Mucosa of gallbladder (tissue), 1 donor: ENCODE measurements at places on chromosomes 1 and 21. TPM values are rescaled to one million over a fixed set of nuclear protein-coding genes. Genes with fewer than 3 reads are reported as not detected.

DNA sequence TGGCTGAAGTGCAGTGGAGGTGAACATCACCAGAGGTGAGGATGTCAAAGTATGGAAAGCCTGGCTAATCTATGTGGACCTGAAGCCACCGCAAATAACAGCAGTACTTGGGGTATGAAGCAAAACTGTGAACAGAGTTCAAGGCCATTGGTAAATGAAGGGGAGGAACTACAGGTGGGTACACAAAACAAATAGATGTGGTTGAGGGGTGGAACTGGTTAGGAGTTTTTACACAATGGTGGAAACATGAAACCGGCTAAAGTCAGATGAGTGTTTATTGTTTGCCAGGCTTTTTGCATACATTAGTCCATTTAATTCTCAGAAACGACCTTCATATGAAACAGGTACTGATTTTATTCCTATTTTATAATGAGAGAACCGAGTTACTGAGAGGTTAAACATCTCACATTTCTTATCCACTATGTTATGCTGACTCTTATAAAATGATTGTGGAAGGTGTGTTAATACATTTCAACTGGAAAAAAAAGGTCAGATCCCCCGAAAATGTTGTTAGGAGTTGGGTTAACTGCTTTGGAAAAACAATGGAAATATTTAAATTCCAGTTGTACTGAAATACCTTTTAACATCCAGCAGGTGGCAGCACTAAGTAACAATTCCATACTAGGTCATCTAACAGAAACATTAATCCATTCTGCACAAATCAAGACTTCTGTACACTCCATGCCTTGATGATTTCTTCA, 44.3 kb upstream of the GTF2B start:
- DNase-seq: no peak

DNA sequence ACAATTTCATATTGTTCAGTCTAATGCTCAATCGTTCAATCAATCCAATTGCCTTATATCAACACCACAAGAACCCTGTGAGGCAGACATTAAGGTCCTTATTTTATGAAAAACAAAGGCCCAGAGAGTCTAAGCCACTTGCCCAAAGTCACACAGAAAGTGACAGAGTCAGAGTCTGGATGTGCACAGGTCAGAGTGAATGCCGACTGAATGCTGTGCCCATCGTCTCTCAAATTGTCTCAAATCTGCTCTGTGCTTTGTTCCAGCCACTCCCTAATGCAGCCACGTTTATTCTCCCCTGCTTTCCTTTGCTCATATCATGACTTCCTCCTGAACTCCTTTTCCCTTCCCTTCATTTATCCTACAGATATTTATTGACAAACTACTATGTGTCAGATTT, 558.3 kb downstream of the MATN1 start:
- DNase-seq: no peak

Gene LRRC40
- total RNA-seq: 7.7 TPM

Gene SDE2
- 15.0 TPM for total RNA-seq

GRCh38 chr1:206708058-206708457, 23.4 kb downstream of the MAPKAPK2 start:
- DNase-seq: no peak

- DNase-seq: no peak
These were observed 161.0 kb downstream of the DHRS3 start for GRCh38 chr1:12456979-12457378.

- no peak for DNase-seq
These were observed 16.6 kb downstream of the OR6Y1 start for GRCh38 chr1:158537609-158538008.

DNA sequence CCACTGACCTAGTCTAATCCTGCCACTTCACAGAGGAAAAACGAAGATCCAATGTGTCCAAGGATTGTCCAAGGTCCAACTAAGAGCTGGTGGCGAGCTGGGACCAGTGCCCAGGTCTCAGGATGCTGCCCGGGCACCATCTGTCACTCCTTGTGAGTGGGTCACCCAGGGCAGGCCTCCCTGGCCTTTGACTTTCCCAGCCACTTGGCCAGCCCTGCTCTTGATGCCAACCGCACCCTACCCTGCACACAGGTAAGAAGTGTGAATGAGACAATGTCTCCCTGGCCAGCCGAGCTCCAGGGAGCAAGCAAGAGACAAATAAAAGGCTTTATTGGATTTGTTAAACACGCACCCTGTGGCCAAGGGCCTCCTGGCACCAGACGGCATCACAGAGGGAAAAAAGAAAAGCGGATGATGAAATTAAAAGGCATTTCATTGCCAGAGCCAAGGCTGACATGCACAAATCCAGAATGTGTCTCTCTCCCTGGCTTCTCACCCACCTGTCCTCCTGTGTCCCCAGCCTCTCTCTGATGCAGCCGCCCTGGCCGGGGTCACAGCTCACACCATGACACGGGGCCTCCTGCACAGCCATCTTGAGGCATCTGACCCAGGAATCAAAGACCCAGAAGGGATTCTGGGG, 72.8 kb downstream of the CAMK2N1 start:
- no peak for DNase-seq

Gene NOS1AP
- total RNA-seq: 20.7 TPM

- no peak for DNase-seq
These were observed 16.6 kb upstream of the HAO2 start for GRCh38 chr1:119351997-119352396.

- no peak for DNase-seq
These were observed 13.0 kb upstream of the DENND2D start for GRCh38 chr1:111213412-111213811.

GRCh38 chr1:70890408-70890807, 157.2 kb downstream of the PTGER3 start:
- DNase-seq: no peak

DNA sequence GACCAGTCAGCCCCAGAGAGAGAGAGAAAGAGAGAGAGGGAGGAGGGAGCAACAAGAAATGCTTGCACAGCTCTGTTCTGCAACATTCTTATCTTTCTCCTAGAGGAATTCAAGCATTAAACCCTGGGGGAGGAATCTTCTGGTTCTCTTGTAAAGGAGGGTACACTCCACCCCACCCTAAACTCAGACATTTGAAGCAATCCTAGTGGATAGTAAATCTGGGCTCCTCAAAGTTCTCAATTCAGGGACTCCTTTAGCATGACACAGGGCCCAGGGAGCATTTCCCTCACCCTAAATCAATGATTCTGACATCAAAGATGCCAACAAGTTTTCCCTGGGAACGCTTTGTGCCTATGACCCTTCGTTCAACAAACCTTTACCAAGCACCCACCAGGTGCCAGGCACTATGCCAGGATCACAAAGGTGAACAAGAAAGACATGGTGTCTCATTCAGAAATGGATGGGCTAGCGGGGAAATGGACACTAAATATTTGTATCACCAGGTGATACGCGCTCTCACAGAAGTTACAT, 11.9 kb upstream of the CAPN2 start:
- no peak for DNase-seq

Gene MAEL
- total RNA-seq: not detected

GRCh38 chr1:16969057-16969611, 11.3 kb downstream of the MFAP2 start:
- no peak for DNase-seq

- no peak for DNase-seq
These were observed 912 bp upstream of the SIPA1L2 start for GRCh38 chr1:232630894-232631195.

Gene MDM4
- 64.5 TPM for total RNA-seq

GRCh38 chr1:182635871-182636270, 31.7 kb upstream of the RGS16 start:
- DNase-seq: no peak

- DNase-seq: no peak
These were observed 40.4 kb downstream of the GNG12 start for GRCh38 chr1:67792741-67793458.

Gene RUNX3
- total RNA-seq: 7.4 TPM

Gene LMOD1
- 257 TPM for total RNA-seq

GRCh38 chr1:108560189-108560873, 431 bp downstream of the EEIG2 start:
- peak; percentile 23 for DNase-seq

- DNase-seq: no peak
These were observed 17.3 kb downstream of the CACNA1E start for GRCh38 chr1:181500636-181501035.

Gene HSPA13
- 12.0 TPM for total RNA-seq

DNA sequence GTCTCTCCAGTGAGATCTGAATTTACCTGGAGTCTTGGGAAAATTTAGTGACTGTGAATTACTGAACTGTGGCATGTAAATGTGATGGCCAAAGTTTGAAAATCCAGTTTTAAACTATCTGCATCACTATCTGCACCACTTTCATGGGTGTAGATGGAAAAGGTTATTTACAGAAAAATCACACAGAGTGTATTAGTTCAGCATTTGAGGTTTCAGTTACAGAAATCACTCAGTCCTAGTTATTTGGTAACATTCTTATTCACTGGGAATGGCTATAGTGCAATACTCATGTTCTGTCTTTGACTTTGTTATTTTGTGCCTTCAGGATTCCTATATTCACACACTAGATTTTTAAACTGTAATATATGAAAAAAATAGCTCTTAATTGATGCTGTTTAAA, 60.6 kb upstream of the IFI44L start:
- no peak for DNase-seq

DNA sequence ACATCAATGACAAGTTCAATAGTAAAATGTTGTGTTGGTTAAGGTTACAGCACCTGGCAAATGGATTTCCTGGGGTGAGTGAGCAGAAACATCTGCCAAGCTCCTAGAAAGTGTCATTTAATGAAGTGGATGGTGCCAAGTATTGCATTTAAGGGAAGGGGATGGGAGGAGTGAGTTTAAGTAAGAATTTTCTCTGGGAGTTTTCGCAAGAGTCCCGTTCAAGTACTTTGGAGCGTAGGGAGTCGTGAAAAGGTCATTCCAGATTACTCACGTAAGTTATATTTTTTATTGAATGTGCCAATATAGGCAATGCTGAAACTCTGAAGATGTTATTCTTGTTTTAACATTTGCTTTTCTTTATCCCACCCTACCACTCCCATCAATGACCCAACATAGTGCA, 117.4 kb upstream of the RAB3GAP2 start:
- DNase-seq: no peak

Gene AK5
- total RNA-seq: 1.2 TPM

GRCh38 chr1:62398377-62398776, 38.5 kb upstream of the USP1 start:
- DNase-seq: no peak

Gene TRIM67
- 0.03 TPM for total RNA-seq

Gene RBM8A
- 99.8 TPM for total RNA-seq

GRCh38 chr1:162224267-162224666, 152.4 kb downstream of the SPATA46 start:
- no peak for DNase-seq

GRCh38 chr1:155777582-155777981, 79.4 kb downstream of the GON4L start:
- DNase-seq: no peak

DNA sequence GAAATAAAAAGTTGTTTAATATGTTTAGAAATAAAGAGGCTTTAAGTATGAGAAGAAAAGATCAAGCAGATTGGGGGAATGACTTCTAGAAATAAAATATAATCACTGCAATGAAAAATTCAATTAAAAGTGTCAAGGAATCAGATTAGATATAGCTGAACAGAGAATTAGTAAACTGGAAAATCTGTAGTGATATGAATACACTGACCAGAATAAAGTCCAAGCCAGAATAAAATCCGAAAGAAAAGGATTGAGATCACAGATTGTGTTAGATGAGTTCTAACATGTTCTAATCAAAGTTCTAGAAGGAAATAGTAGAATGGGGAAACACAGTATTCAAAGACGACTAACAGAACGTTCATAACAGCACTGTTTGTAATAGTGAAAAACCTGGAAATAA, 73.1 kb upstream of the C1orf105 start:
- no peak for DNase-seq

GRCh38 chr21:43757601-43758000, 18.5 kb downstream of the CSTB start:
- no peak for DNase-seq

Gene KRTAP10-11
- total RNA-seq: not detected

DNA sequence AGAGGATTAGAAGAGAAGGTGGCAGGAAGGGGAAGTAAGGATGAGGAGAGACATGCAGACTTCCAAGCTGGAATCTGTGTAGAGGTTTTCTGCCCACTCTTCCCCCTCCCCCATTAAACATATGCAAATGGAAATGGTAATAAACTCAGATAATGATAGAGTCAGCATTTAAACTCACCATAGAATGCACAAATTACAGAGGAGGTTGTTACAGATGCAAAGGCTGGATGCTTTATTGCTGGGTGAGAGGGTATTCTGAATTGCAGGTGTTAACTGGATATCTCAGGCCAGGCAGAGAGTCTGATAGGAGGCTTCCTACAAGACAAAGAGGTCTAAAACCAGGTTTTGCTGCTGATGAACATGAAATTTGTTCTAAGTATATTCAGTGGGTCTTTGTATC, 372.5 kb downstream of the SEC16B start:
- no peak for DNase-seq

DNA sequence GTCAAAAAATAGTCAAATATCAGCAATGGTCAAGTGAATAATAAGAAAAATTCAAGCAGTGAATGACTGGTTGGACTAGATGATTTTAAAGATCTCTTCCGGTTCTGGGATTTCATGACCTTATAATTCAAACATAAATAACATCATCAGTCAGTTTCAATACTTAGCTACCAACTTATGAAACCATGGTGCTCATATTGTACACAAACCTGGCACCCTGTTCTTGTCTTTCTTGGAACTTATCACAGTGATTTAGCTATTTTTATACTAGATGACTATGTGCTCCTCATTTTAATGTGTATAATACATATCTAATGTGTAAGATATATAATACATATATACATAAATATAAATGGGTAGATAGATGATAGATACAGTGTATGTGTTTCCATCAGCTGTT, 156.9 kb downstream of the CLEC20A start:
- no peak for DNase-seq

DNA sequence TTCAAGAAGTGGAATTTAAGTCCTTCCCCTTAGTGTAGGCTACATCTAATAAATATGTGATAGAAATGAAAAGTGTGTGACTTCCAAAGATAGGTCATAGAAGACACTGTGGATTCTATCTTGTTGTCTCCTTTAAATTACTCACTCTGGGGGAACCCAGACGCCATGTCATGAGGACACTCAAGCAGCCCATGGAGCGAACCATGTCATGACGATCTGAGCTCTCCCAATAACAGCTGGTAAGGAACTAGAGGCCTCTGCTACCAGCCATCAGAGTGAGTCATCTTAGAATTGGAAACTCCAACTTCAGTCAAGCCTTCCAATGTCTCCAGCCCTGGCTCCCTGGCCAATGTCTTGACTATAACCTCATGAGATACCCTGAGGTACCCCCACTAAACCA, 6.3 kb downstream of the COA7 start:
- no peak for DNase-seq

Gene PADI2
- 8.6 TPM for total RNA-seq

DNA sequence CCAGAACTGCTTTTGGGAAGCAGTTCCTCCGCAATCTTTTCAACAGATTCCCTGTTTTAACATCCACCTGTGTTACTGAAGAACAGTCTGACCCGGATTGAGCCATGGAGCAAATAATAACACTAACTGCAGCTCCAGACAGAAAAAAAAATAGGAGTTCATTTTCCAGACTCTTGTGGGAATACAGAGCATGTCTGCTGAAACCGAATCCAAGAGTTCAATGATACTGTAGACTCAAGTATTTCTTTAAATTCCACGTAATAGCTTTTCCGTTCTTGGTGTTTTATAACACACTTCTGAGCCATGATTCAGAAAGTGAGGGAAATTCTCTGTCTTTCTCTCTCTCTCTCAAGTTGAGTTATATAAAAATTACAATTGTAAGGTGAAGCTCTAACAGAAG, 60.6 kb downstream of the DDAH1 start:
- DNase-seq: no peak

Gene MAP1LC3C
- total RNA-seq: 1.2 TPM
